ENCODE measurements at places on chromosomes 4 and X.

DNA sequence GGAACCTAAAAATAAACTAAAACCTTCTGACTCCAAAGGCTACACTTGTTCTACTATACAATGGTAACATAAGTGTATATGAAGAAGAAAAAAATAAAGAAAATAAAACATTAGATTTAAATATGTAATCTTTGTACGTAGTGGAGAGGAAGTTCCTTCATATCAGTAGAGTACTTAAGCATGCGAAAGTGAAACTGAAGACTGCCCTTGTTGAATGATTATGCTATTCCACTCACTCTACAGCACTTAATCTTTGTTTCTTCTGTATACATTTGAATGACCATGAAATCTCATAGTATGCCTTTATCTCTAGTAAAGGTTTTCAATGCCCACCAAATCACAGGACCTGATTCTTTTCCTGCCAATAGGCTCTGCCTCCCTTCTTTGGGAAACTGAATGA lies 78.9 kb downstream of the NDST3 start:
- DNase-seq: no peak

- DNase-seq: no peak
Observed at GRCh38 chr4:129972257-129972656, 876.3 kb downstream of the C4orf33 start.

- no peak for DNase-seq
Observed at GRCh38 chr4:165663411-165663810, 209.6 kb upstream of the TLL1 start.

DNA sequence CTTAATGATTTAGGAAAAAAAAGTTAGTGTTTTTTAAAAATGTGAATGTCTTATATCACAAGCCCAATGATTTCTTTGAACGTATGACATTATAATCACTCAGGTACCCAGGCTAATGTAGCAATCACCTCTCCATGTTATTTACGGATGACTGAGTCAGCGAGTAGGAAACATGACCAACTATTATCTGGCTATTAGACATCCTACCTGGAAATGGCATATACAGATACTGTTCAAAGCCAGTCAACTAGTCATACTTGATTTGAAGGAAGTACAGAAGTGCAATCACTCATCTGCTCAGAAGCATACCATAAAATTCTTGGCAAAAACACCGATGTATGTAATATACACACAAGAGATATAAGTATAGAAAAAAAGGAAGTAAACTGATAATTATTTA lies 732.5 kb downstream of the ARAP2 start:
- no peak for DNase-seq

- no peak for DNase-seq
Observed at GRCh38 chrX:100931218-100931924, 2.7 kb upstream of the XKRX start.

DNA sequence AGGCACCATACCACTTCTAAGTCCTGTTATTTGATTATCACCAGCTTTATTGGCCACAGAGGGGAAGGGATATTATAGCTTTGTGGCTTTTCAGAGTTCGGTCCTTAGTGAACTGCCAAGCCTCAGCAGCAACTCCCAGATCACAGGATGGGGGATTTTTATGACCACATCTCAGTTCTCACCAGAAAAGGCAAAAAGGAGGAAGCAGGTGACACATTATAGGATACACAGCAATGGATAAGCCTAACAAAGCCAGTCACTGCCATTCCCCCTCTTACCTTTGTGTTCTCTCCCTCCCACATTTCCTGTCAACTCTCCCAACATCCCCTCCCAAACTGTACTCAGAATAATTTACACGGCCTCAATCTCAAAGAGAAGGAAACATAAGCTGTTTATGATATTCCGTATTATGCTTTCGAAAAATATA lies 142.8 kb downstream of the MGST2 start:
- no peak for DNase-seq

DNA sequence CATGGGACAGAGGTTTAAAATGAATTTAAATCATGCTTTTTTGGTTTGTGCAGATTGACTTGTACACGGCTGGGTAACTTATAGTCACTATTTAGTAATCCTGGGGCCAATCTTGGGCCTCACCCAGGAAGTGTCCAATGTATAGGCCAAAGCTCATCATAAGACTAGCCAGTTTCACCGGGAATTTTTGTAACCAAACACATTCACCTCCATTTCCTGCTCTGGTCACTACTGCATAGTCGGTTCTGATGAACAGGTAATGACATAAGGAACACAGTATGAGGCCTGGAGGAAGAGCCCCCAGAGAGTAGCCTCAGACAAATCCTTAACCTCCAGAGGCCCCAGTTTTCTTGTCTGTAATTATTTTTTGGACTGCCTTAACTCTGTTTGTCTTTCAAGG lies 81.9 kb downstream of the HPRT1 start:
- no peak for DNase-seq

- no peak for DNase-seq
Observed at GRCh38 chrX:9866633-9867032, 80.4 kb downstream of the SHROOM2 start.

GRCh38 chrX:80316526-80316925 lies 103.7 kb upstream of the TENT5D start:
- DNase-seq: no peak

- DNase-seq: no peak
Observed at GRCh38 chr4:67659065-67659464, 41.9 kb downstream of the UBA6 start.

All from thyroid gland (tissue), 4 donors.